ENCODE measurements at places on chromosomes 16 and 17.
A peak's percentile ranks its signal among the peaks of the same experiment; 100 is the strongest.

GRCh38 chr17:29212681-29213121 lies 32.5 kb upstream of the MYO18A start:
- no peak for DNase-seq

- peak; percentile 50 for DNase-seq
Measured at GRCh38 chr17:82440991-82441627, 9.4 kb downstream of the CYBC1 start.

- DNase-seq: no peak
Measured at GRCh38 chr16:11107780-11108465, 148.1 kb downstream of the SOCS1 start.

GRCh38 chr16:88084881-88085280 lies 133.6 kb downstream of the BANP start:
- DNase-seq: no peak

DNA sequence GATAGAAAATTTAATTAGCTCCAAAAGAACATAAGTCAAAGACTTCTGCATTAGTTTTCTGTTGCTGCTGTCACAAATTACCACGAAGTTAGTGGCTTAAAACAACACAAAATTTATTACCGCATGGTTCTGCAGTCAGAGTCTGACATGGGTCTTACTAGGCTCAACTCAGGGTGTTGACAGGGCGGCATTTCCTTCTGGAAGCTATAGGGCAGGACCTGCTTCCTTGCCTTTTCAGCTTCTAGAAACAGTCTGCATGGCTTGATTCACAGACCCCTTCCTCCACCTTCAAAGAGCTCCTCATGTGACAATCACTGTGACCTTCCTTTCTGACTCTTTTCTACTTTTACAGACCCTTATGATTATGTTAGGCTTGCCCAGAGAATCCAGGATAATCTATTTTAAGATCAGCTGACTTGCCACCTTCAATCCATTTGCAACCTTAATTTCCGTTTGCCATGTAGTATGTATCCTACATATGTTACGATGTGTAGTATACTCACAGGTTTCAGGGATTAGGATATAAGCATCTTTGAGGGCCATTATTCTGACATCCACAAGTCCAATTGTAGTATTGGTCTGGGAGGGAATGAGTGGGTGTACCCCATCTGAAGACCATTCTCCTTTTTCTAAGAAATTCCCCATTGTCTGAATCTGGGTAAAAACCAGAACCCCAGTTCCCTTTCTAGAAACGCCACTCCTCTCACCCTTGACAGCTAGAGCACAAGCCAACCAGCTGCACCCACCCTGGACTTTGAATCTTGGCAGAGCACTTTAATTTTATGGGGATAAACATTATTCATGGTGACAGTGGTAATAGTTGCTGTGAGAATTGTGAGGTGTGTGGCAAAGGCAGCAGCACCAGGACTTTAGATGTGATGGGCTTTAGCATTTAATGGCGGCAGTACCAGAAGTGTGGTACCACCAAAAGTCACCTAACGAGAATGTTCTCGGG lies 265.5 kb downstream of the KCNJ2 start:
- peak; percentile 8 for DNase-seq

GRCh38 chr17:40251576-40251975 lies 32.5 kb downstream of the WIPF2 start:
- no peak for DNase-seq

GRCh38 chr17:15945527-15946191 lies 729 bp downstream of the ADORA2B start:
- no peak for DNase-seq

DNA sequence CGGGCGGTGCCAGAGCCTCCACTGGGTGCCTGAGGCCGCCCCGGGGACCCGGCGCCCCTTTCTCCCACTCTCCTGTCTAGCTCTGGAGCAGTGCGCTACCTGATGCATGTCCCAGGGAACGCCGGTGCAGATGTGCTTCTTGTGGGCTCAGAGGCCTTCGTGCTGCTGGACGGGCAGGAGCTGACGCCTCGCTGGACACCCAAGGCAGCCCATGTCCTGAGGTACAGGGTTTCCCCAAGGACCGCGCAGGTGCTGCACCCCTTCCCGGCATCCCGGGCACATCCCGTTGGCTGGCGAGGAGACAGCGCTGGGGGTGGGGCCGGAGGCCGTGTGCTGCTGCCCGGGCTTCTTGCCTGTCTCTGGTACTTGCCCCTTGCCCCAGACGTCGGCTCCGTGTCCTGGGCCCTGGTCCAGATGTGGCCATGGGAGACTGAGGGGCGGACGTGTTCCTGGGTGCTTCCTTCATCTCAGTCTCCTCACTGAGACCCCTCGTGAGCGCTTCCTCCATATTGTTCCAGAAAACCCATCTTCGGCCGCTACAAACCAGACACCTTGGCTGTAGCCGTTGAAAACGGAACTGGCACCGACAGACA lies 12.5 kb downstream of the RGS11 start:
- DNase-seq: no peak

DNA sequence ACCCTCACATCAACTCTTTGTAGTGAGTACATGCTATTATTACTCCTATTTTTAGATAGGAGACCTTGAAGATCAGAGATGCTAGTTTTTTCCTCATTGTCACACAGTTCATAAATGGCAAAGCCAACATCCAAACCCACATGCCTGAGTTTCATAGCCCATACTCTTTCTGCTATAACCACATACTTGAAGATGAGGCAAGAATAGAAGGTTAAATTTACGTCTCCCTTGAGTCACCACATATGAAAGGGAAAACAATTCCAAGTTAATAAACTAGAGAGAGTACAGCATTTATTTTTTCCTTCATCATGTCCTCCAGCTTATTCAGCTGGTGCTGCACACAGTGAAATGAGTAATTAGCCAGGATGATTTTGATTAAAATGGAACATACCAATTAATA lies 23.7 kb downstream of the NUDT7 start:
- DNase-seq: no peak

- no peak for DNase-seq
Measured at GRCh38 chr17:15422392-15422965, 44.9 kb downstream of the CDRT4 start.

DNA sequence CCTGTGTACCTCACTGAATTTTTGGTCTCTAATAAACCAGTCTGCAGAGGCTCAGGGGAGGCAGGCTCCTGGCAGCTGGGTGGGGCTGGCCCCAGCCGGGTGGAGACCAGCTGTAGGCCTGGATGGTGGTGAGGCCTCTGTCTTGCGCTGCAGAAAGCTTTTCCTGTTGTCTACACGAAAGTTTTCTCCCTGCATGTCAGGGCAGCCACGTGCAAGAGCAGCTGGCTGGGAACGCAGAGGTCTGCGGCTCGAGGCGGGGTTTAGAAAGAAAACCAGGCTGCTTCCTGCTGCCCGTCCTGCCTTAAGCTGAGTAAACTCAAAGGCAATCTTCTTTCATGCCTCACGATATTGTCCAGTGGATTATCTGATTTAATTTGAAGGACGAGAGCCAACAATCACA lies 2.4 kb downstream of the SERPINF1 start:
- DNase-seq: peak; percentile 64

DNA sequence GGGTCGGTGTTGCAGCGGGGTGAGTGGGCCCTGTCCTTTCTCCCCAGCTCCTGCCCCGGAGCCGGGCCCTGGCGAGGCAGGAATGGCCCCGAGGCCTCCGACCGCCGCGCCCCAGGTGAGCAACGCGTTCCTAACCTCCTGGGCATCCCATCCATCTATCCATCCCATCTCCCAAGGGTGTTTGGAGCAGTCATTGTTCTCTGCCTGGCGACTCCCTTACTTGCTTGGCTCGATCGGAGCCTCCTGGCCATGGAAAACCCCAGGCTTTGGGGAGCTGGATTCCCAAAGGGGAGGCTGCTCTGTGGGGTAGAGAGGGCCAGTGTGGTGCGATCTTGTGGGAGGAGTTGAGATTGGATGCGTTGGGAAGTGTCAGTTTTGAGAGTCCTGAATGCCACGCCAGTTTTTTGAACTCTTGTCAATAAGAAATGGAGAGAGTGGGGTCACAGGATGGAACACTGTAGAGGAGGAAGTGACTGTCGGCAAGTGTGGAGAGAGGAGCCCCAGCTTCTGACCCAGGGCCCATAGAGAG lies 684 bp downstream of the ZFP90 start:
- no peak for DNase-seq

DNA sequence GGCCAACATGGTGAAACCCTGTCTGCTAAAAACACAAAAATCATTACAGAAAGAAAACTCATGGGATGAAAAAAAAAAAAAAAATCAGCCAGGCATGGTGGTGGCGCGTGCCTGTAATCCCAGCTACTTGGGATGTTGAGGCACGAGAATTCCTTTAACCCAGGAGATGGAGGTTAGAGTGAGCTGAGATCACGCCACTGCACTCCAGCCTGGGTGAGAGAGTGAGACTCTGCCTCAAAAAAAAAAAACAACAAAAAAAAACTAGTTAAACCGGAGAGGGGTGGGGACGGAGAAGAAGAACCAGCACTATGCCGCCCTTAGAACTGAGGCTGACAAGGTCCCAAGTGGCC lies 7.4 kb upstream of the NOTUM start:
- no peak for DNase-seq

DNA sequence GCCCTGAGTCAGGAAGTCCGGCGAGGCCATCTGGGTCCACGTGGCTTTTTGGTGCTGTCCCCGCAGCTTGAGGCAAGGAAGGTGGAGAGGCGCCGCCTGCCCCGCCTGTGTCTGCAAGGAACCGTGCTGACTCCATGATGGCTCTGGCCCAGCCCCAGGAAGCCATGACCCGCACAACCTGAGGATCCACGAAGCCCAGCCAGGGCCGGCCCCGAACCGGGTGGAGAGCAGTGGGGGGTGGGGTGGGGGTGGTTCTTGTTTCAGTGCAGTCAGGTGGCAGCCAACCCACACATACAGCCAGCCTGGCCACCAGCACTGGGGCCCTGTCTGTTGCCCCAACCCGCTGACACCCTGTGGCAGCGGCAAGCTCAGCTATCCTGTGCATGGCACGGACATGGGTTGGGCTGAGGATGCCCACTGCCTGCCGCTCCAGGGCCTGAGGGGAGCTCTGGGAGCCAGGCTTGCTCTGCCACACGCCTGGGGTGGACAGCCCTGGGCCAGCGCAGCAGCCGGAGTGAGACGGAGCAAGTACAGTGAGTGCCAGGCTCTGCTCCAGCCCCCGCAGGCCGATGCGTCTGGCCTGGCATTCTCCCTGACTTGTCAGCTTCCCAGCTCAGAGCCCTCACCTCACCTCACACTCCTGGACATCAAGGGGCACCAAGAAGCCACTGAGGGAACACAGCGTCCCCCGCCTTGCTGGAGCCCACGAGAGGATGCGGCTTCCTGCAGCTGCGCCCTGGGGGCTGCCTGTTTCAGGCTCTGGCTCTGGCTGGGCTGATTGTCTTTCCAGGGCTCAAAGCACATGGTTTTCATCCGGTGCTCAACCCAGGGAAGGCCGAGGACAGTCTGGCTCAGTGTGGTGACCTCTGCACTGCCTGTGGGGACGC lies 68.8 kb downstream of the LMF1 start:
- DNase-seq: no peak

DNA sequence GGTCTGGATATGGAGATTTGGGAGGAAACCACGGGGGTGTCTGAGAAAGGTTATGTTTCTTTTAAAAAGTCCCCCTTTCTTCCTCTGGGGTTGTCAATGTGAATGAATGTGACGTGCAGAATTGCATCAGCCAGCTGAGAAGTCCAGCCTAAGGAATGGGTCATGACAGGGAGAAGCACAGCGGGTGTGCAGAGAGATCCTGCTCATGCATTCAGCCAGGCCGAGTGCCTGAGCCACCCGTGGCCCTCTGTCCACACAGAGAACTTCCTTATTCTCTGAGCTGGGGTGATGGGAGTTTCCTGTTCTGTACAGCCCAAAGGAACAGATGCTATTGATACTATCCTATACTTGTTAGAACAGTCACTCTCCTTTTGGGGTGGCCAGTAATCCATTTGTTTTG lies 117.9 kb downstream of the CPPED1 start:
- DNase-seq: no peak

DNA sequence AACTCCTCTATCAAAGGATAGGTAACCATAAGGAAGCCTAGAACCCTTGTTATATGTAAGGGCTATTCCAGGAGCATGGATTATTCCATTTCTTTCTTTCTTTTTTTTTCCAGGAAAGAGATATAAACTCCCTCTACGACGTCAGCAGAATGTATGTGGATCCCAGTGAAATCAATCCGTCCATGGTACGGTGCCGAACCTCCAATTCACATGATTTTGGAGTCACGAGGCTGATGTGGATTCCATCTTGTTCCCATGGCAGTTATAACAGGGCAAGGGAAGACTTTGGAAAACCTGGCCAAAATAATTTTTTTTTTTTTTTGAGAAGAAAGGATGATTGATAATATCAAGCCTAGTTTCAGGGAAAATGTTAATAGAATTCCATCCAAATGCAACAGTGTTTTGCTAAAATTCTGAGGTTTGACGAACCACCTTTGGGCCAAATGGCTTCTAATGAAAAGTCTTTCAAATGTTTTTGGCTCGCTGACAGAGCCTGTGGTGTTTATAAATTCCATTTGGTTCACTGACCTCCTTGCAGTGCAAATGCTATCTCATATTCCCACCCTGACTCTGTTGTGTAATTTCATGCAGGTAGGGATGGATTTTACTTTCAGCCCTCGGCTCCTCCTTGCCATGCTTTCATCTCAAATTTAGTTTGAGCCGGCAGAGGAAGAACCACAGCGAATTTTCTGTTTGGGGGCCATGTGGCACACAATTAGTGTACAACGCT lies 90.0 kb downstream of the SDR42E1 start:
- DNase-seq: no peak

DNA sequence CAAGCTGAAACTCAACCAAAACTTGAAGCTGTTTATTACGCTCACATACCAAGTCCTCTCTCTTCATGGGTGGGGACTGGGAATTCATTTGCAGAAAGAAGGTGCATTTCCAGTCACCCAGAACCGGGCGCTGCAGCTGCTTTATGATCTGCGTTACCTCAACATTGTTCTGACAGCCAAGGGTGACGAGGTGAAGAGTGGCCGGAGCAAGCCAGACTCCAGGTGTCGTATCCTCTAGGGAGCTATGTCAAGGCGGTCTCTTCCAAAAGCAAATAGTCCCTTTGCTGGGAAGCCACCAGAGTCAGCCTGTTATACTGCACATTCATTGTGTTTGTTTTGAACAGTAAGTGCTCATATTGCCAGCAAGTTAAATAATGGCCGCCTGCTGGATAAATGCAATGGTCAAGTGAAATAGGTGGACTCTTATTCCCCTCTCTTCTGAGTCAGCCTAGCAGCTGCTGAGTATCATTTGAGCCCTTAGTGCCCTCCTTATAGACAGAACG lies 12.7 kb downstream of the COG1 start:
- DNase-seq: peak; percentile 73

GRCh38 chr17:32331243-32332040 lies 10.5 kb downstream of the C17orf75 start:
- DNase-seq: no peak

DNA sequence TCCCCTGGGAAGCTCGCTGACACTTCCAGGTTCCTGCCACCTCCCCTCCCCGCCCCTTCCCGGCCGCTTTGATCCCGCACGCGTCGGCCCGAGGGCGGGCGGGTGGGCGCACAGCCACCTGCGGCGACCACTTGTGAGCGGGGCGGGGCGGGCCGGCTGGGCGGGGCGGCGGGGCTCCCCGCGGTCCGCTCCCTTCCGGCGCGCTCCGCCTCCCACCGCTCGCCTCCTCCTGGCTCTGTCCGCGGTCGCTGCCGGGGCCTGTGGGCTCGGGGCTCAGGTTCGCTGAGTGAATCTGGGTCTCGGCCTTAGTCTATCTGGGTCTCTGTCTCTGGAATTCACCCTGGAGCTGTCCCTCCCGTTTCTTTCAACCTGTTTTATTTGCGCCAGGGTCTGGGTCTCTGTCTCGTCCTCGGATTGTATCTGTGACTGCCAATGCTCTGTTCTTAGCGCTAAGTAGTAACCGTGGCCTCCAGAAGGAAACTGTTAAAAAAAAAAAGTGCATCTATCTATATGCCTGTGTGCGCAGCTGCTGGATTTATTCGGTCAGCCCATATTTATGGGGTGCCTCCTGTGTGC lies 2.7 kb upstream of the HES7 start:
- DNase-seq: peak; percentile 65
